ENCODE measurements at places on chromosomes 2 and 18.

- DNase-seq: no peak
Observed at GRCh38 chr18:8667846-8668245, 37.5 kb upstream of the MTCL1 start.

GRCh38 chr2:159880729-159881128, 82.7 kb upstream of the CD302 start:
- DNase-seq: no peak

- DNase-seq: no peak
Observed at GRCh38 chr2:55391155-55391554, 28.5 kb downstream of the CCDC88A start.

GRCh38 chr2:216923706-216924105, 63.8 kb upstream of the TNP1 start:
- DNase-seq: no peak

DNA sequence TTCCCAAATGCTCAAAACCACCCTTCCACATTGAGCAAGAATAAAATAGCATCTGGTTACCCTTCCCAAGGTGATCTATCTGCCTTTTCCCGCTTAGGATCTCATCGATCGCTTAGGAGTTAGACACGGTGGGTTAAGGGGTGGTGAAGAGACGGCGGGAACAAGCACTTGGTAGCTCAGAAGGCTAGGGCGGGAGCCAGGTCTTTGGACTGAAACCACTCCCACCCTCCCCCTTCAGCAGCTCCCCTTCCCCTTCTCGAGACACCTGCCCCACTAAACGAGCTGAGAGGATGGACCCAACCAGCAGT, 513 bp downstream of the THOC1 start:
- no peak for DNase-seq

GRCh38 chr2:88042476-88042875, 13.1 kb downstream of the KRCC1 start:
- DNase-seq: no peak

DNA sequence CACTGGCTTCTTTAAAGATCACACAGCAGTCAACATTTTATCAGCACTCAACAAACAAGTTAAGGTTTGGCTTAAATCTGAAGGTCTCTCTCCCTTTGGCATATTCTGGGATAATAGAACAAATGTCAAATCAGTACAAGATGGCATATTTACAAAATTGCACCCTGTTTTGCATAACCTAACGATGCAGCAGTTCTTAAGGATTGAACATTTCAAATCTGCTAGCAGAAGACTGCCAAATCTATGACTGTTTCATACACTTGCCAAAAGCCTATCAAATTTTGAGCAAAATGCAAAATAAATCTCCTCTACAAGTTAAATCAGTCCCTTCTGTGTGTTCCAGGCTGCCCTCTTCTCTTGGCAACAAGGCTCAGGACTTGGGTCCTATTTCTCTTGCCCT, 73.6 kb downstream of the DPP4 start:
- DNase-seq: no peak

DNA sequence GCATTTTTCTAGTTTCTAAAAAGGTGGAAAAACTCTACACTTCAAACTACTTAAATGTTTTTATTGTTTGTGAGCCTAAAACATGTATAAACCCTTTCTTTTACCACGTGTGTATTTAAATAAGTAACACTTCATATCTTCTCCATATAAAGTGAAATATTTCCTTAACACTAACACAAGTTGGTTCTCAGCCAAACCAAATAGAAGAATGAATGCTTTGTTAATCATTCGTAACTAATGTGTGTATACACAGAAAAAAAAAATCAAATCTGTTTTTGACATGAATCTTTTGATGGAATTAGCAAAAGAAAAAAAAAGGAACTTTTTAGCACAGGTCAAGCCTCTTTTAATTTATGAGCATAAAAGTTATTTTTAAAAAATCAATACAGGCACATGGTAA, 89.3 kb downstream of the EHBP1 start:
- no peak for DNase-seq

- DNase-seq: no peak
Observed at GRCh38 chr2:44524347-44524926, 162.7 kb downstream of the CAMKMT start.

DNA sequence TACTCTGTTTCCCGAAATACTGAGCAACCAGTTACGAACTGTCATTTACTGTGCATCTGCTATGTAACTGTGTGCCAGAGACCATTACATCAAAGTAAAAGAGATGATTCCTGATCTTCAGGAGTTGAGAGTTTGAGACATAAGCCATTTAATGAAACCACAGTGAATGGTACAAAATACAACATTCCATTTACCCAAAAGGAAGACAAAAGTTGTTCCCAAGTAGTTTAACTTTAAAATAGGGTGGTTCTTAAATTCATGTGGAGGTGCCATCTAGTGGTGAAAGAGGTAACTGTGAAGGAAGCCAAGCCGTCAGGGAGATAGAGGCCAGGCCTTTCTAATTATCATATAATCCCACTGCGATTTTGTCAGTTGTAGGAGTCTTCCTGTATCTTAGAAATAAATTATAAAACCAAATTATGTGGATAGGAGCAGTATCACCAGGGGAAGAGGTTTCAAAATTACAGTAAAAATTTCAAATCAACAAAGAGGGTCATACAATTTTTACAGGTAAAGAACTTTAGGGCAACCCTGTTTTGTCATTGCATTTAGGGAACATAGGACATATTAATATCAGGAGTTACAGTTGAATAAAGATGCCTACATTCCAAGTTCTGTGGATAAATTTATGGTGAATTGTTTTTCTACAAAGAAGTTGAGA, 67.7 kb downstream of the EPAS1 start:
- no peak for DNase-seq

DNA sequence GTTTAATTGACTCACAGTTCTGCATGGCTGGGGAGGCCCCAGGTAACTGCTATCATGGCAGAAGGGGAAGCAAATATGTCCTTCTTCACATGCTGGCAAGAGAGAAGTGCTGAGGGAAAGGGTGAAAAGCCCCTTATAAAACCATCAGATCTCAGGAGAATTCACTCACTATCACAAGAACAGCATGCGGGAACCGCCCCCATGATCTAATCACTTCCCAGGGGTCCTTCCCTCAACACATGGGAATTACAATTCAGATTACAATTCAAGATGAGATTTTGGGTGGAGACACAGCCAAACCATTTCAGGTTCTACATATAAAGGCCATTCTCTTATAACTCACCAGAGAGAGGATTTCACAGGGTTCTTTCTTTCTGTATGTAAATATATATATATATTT, 62.9 kb downstream of the VRK2 start:
- DNase-seq: no peak

GRCh38 chr2:131040661-131041401, 52.4 kb downstream of the FAM168B start:
- DNase-seq: no peak

DNA sequence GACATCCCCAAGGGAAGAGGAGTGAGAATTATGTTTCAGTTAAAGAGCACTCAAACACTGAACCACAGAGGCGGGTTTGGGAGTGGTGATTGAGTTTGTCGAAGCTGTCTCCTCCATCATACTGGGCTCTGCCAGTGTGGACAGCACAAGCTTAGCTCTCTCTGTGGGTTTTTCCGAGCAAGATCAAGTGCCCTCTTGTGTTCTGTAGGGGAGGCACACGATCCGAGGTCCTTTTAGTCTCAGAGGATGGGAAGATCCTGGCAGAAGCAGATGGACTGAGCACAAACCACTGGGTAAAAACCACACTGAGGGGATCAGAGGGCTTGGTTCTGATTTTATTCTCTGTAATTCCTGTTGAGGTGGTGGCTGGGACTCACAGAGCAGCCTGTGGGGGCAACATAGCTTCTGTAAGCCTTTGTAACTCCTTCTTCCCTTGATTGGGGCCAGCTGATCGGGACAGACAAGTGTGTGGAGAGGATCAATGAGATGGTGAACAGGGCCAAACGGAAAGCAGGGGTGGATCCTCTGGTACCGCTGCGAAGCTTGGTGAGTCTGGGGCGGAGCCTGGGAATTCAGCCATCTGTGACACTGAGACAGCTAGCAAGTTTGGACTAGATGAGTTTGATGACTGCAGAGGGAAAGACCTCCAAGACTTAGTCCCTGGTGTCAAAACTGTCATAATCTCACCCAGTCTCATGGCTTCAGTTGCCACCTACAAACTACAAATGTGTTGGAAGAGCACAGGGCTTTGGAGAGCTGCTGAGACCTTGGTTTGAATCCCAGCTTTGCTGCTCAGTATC, 2.0 kb downstream of the NAGK start:
- no peak for DNase-seq

DNA sequence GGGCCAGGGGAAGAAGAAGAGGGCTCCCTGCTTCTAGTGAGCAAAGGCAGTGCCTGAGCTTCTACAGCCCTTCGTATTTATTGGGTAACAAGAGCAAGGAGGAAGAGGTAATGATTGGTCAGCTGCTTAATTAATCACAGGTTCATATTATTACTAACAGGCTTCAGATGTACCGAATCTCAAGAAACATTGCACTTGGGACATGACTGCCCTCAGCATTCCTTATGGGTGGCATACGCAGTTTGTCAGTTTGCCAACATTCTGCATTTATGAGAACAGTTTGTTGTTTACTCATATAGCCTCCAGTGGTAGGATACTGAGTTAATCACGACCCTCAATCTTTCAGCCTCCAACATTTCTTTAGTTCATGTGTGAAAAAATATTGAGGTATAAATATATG, 84.5 kb downstream of the HIBCH start:
- DNase-seq: no peak

DNA sequence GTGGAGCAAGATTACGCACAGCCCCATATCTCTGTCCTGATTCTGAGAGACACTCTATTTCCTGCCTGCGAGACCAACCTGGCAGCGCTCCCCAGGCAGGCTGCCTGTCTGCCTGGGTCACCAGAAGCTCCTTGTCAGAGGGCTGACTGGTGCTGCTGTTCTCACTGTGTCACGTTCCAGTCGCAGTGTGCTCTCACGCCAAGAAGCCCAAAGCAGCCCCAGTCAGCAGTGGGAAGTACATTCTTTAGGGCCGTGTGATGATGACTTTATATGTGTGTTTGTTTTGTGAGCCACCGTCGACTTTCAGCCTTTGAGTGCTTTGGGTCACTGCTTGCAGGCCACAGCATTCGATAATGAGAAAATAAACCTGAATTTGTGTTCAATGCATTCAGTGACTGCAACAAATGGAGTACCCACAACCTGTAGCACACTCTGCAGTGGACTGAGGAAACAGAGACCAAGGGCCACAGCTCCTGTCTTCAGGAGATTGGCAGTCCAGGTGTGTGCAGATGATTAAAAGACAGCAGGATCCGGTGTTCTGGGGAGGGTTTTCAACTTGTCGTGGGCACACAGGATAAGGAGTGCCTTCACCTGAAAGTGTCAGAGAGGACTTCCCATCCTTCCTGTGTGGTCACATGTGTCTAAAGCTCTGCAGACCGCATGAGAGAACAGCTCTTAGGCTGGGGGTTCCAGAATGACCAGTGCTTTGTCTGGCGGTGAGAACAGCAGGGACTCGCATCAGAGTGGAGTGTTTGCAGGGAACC, 4.8 kb downstream of the TNFRSF11A start:
- DNase-seq: no peak

GRCh38 chr18:75656035-75656434, 228.5 kb upstream of the SMIM21 start:
- no peak for DNase-seq

DNA sequence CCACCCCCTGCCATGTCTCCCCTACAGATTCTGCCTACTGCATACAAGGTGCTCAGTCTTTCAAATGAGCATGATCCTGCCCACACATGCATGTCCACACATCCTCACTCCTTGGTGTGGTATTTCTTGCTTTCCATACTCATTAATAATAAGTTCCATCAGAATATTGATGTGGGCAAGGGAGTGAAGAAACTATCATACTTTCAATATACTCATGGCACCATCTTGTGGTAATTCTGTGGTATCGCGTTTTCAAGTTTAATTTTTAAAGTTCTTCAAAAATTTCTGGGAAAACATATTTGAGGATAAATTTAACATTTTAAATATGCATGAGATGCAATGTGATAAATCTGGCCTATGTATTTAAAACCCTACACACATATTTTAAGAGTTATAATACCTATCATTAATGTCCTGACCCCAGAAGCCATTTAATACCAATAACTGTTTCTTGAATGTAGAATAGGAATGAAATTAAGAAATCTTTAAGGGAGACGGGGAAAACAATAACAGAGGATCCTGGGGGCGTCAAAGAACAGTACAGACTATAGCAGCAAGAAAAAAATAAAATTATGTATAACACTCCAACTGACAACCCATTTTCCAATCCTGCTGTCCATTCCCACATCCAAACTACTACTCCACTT, 110.1 kb downstream of the ZNF385B start:
- DNase-seq: no peak

- DNase-seq: no peak
Observed at GRCh38 chr2:224183086-224183485, 144.0 kb upstream of the SERPINE2 start.

GRCh38 chr2:237403024-237403882, 10.7 kb downstream of the COL6A3 start:
- DNase-seq: no peak

- no peak for DNase-seq
Observed at GRCh38 chr18:65990944-65991708, 240.3 kb downstream of the CDH7 start.

GRCh38 chr2:219698748-219699439, 71.5 kb downstream of the SLC4A3 start:
- DNase-seq: no peak

DNA sequence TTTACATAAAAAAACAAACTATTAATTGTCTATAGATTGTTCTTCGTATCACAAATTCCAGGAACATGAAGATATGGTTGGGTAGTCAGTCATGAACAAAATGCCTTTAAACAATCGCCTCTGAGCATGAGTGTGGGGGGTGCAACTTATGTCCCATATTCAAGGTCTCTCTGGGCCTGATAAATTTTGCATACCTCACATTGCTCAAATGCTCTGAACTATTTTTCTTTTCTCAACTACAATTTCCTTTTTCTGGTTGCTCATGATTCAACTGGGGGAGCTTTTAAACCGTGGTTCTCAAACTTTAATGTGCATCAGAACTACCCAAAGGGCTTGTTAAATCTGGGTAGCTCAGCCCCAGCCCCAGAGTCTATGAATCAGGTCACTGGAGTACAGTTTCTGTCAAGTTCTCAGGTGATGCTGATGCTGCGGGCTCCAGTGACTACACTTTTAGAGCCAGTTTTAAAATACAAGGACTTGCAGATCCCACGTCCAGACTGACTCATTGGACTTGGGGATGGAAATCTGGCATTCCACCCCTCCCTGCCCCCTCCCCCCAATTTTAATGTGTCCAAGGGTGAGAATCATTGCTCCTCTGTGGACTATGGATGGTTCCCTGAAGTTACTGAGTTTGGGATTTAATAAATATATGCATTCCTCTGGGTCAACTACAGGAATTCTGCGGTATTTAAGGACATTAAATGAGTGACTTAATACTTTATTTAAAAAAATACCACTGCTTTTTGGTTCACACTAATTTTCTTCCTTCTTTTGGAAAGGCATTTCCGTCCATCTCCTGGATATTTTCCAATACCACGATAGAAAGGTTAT, 1.5 kb upstream of the GPD2 start:
- no peak for DNase-seq

- DNase-seq: no peak
Observed at GRCh38 chr2:139946690-139947089, 1166.5 kb upstream of the NXPH2 start.

DNA sequence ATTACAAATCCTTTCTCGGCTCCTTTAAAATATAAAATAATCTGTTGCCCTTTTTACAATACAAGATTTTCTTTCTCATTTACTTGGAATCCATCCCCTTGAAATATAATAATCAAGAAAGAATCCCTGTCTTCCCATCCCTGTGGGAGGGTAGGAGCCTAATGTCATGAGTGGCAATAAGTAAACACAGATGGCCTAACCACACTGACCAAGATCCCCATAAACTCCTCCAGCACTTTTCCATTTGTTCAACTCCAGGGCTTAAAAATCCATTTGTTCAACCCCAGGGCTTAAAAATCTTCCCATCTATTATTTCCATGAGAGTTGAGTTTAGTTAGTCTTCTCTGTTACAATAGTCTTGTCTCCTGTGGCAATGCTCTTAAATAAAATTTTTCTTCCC, 297.6 kb downstream of the CDH7 start:
- no peak for DNase-seq

Measured in stimulated activated CD8-positive, alpha-beta memory T cell treated with anti-CD3 and anti-CD28 coated beads, Interleukin-4, amount 100 ng/mL, for 1 hour (primary cell).